Gastroesophageal sphincter (tissue), 4 donors: ENCODE measurements at places on chromosomes 7 and 10. TPM values are rescaled to one million over a fixed set of nuclear protein-coding genes. Genes with fewer than 3 reads are reported as not detected.

DNA sequence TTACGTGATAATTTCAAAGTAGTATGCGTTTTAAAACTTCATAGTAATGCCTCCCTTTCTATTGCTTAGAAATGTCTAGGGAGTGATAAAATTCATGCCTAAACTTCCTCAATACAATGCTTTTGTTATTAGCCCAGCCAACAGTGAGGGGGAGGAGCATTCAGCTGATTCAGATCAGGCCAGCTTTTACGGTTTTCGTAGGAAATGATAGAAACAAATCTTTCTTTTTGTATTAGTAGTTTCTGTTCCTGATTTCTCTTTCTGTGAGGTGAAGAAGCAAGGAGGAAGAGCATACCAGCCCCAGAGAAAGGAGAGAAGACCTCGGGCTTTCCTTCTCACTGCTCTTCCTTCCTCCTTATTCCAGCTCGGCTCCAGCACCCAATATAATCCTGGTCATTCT, 35.2 kb upstream of the ITPRID1 start:
- no peak for ATAC-seq

RHBDD2 gene
- 30.2 TPM for total RNA-seq

LRRC18 gene
- not detected for total RNA-seq

GRCh38 chr10:119619215-119619614, 22.5 kb upstream of the TIAL1 start:
- ATAC-seq = peak; percentile 12

LOXL4 gene
- 10.6 TPM for total RNA-seq

GSAP gene
- total RNA-seq = 13.3 TPM

DNA sequence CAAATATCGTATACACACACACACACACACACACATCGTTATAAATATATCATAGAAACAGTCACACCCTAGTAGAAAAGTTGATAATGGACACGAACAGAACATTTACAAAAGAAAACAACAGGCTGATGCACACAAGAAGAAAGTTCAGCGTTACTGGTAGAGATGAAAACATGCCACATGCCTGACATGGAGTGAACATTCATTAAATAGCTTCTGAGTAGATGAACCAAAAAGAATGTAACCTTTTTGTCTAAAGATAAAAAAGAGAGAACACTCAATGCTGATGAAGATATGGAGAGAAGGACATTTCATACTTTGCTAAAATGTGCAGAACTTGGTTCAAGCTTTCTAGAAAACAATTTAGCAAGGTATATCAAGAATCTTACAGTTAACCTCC, 173.4 kb upstream of the KLF14 start:
- no peak for ATAC-seq

DNA sequence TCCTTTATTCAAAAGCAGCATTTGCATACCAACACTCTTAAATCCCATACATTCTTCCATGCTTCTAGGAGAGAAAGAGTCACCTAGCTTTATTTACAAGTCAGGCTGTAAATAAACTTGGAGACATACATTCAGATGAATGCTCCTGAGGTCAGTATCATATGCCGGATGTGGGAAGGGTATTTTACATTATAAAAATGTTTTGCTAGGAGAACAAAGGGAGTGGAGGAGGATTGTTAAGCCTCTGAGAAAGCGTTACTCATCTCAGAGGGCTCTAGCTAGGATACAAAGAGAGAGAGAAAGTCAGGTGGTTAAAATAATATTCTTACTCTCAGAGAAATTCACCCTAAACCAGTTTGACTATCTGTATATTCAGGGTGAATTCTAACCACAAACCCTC, 300.9 kb upstream of the NPSR1 start:
- no peak for ATAC-seq

- ATAC-seq = no peak
Observed at GRCh38 chr10:42995537-42995936, 81.3 kb upstream of the RET start.

GRCh38 chr7:159027789-159028507, 116.7 kb downstream of the VIPR2 start:
- no peak for ATAC-seq

DNA sequence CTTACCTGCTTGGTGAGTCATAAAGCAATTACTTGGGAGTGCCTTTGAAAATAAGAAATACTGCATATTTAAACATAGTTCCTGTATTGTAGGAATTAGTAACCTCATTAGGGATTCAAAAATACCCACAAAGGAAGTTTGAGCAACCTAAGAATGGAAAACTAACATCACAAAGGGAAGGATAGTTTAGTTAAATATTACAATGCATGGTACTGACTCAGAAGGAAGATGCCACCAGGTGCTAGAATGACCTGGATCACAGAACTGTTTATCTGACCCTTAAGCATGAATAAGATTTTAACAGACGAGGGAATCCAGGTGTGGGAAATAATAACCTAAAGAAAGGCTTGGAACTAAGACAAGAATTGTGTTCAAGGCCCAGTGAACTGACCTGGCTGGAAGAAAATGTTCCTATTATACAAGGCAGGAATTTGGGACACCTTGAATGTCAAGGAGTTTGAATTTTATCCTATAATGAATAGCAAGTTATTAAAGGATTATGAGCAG, 106.4 kb downstream of the GSAP start:
- no peak for ATAC-seq

- ATAC-seq = no peak
Observed at GRCh38 chr10:70474780-70475179, 3.8 kb upstream of the PALD1 start.

- ATAC-seq = no peak
Observed at GRCh38 chr10:115762029-115762428, 511.0 kb downstream of the GFRA1 start.

- ATAC-seq = no peak
Observed at GRCh38 chr10:57260175-57260574, 899.1 kb upstream of the ZWINT start.

DNA sequence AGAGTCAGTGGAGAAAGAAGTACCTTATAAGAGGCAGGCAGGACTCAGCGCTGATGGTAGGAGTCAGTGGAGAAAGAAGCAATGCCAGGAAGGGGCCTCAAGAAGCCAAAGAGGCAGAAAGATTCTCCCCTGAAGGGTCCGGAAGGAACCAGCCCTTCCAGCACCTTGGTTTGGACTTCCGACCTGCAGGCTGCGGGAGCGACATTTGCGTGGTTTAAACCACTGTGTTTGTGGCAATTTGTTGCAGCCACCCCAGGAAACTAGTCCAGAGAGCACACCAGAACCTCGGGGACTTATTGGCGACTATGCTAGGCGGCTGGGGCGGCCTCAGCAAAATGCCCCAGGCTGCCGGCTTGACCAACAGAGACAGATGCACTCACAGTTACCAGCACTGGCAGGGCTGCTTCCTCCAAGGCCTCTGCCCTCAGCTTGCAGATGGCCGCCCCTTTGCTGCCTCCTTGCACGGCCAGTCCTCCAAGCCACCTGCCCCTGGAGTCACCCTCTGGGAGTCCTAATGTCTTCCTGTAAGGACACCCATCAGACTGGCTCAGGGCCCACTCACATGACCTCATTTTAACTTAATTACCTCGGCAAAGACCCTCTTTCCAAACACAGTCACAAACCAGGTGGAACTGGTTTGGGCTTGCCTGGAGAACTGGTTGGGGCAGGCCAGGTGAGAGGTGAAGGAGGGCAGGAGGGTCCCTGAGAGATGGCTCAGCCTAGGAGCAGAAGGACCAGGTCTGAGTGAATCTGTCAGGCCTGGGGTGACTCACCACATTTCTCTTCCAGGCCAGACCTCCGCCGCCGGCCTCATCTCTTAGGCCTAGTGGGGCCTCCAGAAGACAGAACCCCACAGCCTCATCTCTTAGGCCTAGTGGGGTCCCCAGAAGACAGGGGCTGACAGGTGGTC, 26.1 kb downstream of the CALML3 start:
- no peak for ATAC-seq

GRCh38 chr10:50909334-50910014, 24.0 kb upstream of the A1CF start:
- ATAC-seq = no peak

AHCYL2 gene
- 8.7 TPM for total RNA-seq

GRCh38 chr10:113954409-113954808, 89.3 kb upstream of the ADRB1 start:
- ATAC-seq = no peak

DNA sequence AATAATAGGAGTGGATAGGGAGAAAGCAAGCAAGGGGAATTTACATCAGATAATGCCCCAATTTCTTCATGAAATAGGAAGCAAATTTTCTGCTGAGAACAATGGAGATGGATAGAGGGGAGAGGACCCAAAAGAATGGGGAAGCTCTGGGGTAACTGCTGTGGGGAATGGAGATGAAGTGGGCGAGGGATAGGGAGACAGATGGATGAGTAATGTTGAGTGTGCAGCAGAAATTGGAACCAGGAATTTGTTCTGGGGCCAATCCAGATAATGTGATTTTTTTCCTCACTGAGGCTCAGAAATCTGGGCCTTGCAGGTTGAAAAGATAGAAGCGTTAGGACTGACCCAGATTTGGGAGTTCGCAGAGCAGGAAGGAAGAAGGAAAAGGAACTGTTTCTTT, 24.5 kb upstream of the MRC1 start:
- ATAC-seq = no peak

GRM3 gene
- total RNA-seq = not detected

DNA sequence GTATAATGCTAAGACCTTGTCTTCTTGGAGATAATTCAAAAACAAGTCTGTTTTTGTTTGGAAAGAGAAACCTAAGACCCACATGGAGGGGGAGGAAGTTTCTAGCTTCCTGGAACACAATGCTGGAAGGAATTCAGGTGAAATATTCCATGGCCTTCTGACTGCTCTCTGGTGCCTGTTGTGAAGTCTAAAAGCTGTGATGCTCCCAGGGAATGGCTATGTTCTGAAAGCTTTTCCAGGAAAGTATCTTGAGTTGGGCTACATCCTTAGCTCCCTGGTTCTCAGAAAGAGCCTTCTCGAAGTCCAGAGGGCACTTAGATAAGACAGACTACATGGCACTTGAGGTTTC, 12.5 kb upstream of the PFKP start:
- ATAC-seq = no peak

DNA sequence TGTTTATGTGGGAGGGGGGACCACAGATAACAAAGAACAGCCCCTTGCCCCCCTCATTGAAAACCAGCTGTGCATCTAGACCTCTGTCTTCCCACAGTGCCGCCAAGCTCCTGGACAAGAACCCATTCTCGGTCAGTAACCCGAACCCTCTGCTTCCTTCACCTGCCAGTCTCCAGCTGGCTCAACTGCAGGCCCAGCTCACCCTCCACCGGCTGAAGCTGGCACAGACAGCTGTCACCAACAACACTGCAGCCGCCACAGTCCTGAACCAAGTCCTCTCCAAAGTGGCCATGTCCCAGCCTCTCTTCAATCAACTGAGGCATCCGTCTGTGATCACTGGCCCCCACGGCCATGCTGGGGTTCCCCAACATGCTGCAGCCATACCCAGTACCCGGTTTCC, 91.0 kb upstream of the PDCD4 start:
- ATAC-seq = no peak

DNA sequence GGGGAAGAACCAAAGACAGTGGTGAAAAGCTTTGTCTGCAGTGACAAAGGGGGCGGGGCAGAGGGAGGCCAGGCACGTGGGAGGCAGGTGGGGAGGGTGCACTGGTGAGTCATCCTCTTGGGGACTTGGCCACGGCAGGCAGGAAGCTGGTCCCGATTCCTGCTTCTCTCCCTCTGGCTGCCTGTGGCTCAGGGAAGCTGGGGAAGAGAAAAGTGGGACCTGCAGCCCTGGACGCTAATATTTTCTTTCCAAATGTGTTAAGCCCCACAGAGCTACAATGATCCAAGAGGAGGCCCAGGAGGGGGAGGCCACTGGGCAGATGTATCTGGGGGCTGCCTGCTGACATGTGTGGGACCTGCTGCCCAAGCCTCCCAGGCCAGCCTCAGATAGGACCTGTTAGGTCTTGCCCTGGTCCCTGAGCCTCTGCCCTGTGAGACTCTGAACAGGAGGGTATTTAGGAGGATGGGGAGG, 231.8 kb downstream of the KCNMA1 start:
- peak; percentile 86 for ATAC-seq

OPN1SW gene
- total RNA-seq = not detected
